ENCODE measurements at places on chromosomes 4 and X. TPM values are rescaled to one million over a fixed set of nuclear protein-coding genes. Genes with fewer than 3 reads are reported as not detected.

DNA sequence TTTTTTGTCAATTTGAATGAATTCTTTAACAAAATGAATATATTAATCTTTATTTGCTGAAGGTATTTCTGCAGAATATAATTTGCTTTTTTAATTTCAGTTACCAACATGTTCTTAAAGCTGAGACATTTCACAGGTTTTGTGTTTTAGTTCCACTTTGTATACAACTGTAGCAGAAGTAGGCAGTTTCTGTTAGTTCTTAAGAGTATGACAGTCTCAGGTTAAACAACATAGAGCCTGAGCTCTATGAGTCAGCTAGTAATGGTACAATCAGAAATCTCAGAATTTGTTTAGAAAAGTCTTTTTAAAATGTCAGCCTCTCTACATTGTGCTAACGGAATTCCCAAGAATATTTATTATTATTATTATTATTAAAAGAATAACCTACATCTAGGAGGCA is 50.4 kb downstream of the GSTCD start:
- DNase-seq = no peak
- no peaks in the 10 kb centered on the region for H3K4me1 ChIP-seq

GRCh38 chr4:27518876-27519275 is 658.2 kb downstream of the STIM2 start:
- DNase-seq = no peak
- no peaks in the 10 kb centered on the region for H3K4me1 ChIP-seq
- no peaks in the 10 kb centered on the region for H3K36me3 ChIP-seq
- no peak overlapping the region for H3K27ac ChIP-seq
- H3K27me3 ChIP-seq = no peaks in the 10 kb centered on the region

Gene SLC10A4
- total RNA-seq = 2.8 TPM

Gene ZNF157
- 0.58 TPM for total RNA-seq

- no peaks in the 10 kb centered on the region for H3K36me3 ChIP-seq
- DNase-seq = no peak
- H3K4me3 ChIP-seq = no peak overlapping the region
- no peaks in the 10 kb centered on the region for H3K27me3 ChIP-seq
- H3K4me1 ChIP-seq = no peaks in the 10 kb centered on the region
These were observed 593.8 kb upstream of the SLIT2 start for GRCh38 chr4:19657856-19658255.

DNA sequence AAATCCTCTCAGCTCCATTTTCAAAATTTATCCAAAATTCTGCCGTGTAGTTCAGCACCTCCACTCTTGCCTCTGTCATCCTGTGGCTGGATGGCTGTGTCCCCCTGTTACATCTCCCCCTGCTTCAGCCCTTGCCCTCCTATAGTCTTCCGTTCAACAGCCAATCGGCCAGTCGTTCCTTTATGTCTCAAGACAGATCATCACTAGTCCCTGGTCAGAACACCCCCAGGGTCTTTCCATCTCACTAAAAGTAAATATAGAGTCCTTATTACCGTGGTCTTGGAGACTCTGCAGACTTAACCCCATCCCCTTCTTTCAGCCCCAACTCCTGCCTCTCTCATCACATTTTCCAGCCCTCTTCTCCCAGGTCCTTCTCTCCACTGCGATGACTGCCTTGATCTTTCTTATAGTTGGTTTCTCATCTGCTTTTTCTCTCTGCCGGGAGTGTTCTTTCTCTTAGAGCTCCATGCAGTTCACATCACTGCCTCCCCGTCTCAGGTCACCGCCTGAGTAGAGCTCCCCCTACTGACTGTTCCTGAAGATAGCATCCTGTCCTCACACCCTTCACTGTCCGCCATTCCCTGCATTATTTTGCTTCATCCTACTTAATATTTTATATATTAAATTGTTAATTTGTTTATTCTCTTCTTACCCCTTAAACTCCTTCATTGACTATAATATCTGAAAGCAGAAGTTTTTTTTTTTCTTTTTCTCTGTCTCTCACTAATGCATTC is 736.9 kb upstream of the MAGEB2 start:
- H3K27ac ChIP-seq = no peak overlapping the region
- peaks cover 4% of the 10 kb centered on the region for H3K27me3 ChIP-seq
- peak overlapping the region; percentile 33 for H3K4me3 ChIP-seq
- no peak for DNase-seq
- H3K36me3 ChIP-seq = no peaks in the 10 kb centered on the region
- peaks cover 5% of the 10 kb centered on the region for H3K4me1 ChIP-seq

- no peaks in the 10 kb centered on the region for H3K4me1 ChIP-seq
- DNase-seq = no peak
- H3K36me3 ChIP-seq = no peaks in the 10 kb centered on the region
- no peak overlapping the region for H3K27ac ChIP-seq
These were observed 434.7 kb downstream of the GRIA2 start for GRCh38 chr4:157655096-157655809.

- H3K4me3 ChIP-seq = no peak overlapping the region
- DNase-seq = no peak
- H3K27ac ChIP-seq = no peak overlapping the region
- no peaks in the 10 kb centered on the region for H3K27me3 ChIP-seq
- H3K36me3 ChIP-seq = no peaks in the 10 kb centered on the region
These were observed 926.1 kb downstream of the FAM133A start for GRCh38 chrX:94600077-94600476.

- no peak overlapping the region for H3K4me3 ChIP-seq
- no peaks in the 10 kb centered on the region for H3K36me3 ChIP-seq
- H3K4me1 ChIP-seq = peaks cover 7% of the 10 kb centered on the region
- no peak overlapping the region for H3K27ac ChIP-seq
- H3K27me3 ChIP-seq = peaks cover 3% of the 10 kb centered on the region
These were observed 19.3 kb upstream of the HTRA3 start for GRCh38 chr4:8250227-8250626.

DNA sequence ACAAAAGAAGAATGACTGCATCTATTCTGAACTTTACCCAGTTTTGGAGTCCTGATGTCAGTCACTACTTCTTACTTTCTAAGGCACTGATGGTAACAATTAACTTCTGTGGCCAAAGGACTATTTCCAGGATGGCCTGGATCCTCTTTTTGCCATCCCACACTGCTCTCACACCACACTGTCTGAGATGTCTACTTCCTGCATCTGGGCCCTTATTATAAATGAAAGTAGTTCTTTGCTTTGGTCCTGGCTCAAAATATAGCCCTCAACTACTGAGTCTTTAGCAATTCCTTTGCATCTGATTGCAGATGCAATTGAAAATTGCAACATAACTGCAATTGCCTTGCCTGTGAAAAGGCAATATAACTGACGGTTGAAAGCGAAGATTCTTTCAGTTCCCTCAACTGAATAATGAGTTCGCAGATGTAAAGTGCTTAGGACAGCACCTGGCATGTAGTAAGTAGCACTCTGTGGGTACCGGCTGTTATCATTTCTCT is 44.2 kb downstream of the COQ2 start:
- no peaks in the 10 kb centered on the region for H3K36me3 ChIP-seq
- no peak for DNase-seq
- H3K27ac ChIP-seq = peak overlapping the region; percentile 61
- no peaks in the 10 kb centered on the region for H3K4me1 ChIP-seq
- no peaks in the 10 kb centered on the region for H3K27me3 ChIP-seq

DNA sequence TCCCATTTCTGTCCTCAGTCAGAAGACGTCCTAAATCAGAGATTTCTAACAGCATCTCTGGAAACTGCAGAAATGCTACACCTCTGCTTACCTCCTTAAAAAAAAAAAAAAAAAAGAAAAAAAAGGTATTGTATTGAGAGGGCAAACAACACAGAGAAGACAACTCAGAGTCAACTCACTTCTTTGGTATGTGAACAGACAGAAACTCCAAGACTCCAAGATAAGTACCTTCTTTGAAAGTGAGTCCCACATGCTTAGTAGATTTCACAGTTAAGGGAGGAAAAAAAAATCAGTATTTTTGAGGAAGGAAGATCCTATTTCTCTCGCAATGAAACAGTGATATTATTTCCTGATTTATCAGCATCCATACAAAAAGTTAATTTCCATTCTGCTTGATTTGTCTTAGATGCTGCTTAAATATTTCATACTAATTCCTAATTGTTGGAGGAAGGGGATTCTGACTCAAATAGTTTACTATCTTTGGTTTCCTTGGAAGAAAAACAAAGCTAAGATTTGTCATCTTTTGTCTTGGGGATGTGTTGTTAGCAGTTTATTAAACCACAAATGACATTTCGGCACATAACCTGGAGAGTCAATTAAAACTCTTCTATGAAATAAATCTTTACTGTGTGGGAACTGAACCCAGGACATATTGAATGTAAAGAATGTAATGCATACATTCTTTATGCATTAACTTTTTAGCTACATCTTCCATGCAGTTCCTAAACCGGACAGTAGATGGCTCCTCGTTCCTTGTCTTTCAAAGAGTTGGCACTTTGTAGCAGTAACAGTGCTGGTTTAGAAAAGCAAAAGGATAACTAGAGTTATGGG is 4.7 kb downstream of the RASGEF1B start:
- H3K4me3 ChIP-seq = peak overlapping the region; percentile 61
- peaks cover 48% of the 10 kb centered on the region for H3K4me1 ChIP-seq
- H3K36me3 ChIP-seq = no peaks in the 10 kb centered on the region
- H3K27ac ChIP-seq = peak overlapping the region; percentile 80
